ENCODE measurements at places on chromosomes 7 and 10.
A peak's percentile ranks its signal among the peaks of the same experiment; 100 is the strongest.

- DNase-seq: no peak
Observed at GRCh38 chr7:44977959-44978335, 868 bp downstream of the MYO1G start.

GRCh38 chr10:17590969-17591645, 26.1 kb downstream of the HACD1 start:
- DNase-seq: no peak

DNA sequence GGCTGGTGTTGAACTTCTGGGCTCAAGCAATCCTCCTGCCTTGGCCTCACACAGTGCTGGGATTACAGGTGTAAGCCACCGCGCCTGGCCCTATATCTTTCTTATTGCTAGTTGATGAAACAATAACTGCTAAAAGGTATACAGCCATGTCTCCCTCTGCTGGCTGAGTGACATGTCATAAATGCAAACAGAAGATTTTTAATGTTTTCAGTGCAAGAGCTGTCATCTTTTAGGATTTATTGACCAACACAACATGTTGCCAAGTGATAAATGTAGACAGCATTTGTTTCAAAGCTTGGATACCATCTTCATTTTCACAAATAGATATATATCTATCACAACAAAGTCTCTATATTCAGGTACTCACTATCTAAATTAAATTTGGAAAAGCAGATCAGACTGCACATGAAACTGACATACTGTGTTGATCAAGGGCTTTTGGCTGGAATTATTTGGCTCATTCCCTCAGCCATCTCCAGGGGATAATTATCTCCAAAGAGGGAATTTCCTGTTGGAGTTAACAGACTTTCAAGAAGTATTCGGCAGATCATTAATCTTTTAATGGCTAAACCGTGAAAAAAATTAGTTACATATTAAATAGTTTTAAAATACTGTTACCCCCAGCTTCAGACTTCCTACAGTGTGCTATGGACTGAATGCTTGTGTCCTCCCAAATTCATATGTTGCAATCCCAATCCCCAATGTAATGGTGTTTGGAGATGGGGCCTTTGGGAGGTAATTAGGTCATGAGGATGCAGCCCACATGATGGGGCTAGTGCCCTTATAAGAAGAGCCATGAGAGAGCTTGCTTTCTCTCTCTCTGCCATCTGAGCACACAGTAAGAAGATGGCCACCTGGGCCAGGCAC, 41.3 kb upstream of the SRPK2 start:
- DNase-seq: peak; percentile 42

DNA sequence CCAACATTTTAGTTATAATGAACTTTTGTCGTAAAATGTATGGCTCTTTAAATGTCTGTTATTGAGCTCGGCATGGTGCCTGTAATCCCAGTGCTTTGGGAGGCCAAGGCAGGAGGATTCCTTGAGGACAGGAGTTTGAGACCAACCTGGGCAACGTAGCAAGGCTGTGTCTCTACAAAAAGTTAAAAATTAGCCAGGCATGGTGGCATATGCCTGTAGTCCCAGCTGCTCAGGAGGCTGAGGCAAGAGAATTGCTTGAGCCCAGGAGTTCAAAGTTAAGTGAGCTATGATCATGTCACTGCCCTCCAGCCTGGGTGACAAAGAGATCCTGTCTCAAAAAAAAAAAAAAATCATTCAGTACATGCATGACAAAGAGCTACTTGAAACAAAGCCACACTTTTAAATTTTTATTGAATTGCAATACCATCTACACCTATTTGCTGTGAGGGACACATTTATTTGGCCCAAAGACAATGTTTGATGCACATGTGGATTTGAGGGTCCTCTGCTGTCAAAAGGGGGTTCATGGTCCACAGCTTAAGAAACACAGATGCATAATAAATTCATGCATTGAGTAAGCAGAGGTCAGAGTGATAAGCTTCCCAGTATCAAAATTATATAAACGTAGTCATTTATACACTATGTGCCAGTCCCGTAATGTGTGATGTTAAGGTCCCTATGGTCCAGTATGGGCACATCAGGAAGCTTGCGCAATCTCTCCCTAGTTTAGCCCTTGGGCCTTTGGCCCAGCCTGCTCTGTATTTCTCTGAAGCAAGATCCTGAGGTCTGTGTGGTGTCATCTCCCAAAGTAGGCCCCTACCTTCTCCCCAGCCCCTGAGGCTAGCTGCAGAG, 4.4 kb upstream of the MALSU1 start:
- DNase-seq: no peak

GRCh38 chr10:73095481-73096021, 1.1 kb downstream of the P4HA1 start:
- peak; percentile 10 for DNase-seq

DNA sequence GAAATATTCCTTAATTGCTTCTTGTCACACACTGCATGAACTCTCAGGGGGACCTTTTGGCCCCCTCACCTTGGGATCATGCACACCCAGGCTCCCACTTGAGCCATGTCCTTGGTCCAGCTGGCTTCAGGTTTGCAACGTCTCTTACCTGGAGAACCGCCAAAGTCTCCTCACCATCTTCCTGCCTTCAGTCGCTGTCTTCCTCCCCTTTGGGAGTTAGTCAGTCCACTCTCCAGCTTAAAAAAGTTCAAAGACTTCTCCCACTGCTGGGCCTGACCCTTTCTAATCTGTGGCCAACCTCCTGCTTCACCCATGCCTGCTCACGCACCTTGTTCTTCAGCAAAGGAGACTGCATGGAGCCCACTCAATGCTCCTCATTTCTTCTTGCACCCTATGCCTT, 82.6 kb upstream of the LRRC4 start:
- DNase-seq: no peak

- DNase-seq: no peak
Observed at GRCh38 chr10:109275960-109276359, 647.4 kb downstream of the XPNPEP1 start.

DNA sequence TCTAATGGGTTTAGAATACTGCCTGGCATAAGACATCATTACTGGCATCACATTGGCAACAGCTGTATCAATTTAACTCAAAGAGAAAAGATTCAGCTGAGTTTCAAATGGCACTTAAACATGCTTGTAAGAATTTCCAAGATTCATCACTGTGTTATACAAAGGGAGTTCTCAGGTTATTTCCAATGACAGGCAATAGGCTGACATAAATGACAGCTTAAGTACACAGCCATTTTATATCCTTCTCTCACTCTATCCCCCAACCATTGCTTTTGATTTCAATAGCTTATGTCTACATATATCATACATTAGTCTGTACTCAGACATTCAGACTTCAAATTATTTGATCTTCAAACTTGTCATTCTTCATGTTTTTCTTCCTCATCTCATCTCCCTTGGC, 45.5 kb upstream of the CABCOCO1 start:
- DNase-seq: no peak

DNA sequence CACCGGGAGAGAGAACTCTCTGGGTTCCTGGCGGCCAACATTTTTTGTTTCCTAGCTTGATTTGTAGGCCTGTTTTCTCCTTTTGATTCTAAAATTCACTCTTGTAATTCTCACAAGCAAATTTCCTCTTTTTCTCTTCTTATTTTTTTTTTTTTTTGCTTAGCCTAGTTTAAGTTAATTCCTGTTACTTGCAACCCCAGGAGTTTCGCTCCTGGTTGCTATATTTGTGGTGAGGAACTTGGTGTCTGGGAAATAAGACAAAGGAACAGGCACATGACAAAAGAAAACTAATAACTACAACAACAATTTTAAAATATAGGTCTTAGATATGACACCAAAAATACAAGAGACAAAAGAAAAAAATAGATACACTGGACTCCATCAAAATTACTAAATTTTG, 6.7 kb downstream of the AOAH start:
- no peak for DNase-seq

DNA sequence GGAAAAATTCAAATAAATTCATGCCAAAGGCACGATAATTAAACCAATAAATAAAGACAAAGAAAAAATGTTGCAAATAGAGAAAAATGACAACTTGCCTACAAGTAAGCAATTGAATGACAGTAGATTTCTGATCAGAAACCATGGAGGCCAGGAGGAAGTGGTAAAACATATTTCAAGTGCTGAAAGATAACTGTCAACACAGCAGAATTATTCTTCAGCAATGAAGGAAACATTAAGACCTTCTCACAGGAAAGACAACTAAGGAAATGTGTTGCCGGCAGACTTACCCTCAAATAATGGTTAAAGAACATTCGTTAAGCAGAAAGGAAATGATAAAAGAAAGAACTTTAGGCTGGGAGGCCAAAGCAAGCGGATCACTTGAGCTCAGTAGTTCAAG, 30.4 kb downstream of the RUNDC3B start:
- no peak for DNase-seq

DNA sequence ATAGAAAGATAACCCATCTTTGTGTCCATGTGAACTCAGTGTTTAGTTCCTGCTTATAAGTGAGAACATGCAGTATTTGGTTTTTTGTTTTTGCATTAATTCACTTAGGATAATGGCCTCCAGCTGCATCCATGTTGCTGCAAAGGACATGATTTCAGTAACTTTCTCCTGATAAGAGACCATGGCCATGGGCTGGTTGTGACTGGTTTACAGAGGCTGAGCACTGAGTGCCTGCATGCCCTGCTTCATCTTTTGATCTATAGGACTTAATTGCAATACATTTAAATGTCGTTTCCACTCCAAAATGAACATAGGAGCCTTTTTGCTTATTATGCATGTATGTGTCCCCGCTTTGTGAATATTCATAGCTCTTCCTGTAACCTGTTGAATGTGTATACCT, 101.3 kb upstream of the IGFBP3 start:
- DNase-seq: no peak

DNA sequence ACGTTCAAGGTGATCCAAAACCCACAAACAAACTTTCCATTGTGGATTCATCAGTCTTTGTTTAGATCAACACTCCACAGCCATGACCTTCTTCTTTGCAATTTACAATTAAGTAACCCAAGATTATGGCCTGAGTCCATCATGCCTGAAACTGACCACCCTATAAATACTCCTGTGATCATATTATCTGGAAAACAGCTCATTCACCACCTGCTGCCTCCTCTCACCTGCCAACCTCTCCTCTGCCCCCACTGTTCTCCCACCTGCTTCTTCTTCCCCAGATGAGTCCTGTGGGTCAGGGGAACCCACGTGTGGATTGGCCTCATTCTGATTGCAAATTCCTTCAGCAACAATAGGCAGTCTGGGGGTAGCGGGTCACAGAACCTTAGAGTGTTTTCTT, 81.4 kb downstream of the ABLIM1 start:
- DNase-seq: no peak

DNA sequence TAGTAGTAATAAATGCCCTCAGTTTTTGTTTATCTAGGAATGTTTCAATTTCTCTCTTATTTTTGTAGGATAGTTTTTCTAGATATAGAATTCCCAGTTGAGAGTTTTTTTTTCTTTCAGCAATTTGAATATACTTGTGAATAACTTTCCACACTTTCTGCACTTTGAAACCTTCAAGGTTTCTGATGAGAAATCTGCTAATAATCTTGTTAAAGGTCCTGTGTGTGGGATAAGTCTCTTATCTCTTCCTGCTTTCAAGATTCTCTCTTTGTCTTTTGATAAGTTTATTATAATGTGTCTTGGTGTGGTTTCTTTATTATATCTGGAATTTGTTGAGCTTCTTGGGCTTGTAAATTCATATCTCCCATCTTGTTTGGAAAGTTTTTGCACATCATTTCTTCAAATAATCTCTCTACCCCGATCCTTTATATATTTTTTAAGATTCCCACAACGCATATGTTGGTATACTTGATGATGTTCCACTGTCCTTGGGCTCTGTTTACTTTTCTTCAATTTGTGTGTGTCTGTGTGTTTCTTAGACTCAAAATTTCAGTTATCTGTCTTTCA, 103.5 kb downstream of the MKX start:
- no peak for DNase-seq

- no peak for DNase-seq
Observed at GRCh38 chr7:2165610-2166594, 66.8 kb downstream of the MAD1L1 start.

GRCh38 chr7:26372704-26373103, 81.0 kb downstream of the SNX10 start:
- no peak for DNase-seq

DNA sequence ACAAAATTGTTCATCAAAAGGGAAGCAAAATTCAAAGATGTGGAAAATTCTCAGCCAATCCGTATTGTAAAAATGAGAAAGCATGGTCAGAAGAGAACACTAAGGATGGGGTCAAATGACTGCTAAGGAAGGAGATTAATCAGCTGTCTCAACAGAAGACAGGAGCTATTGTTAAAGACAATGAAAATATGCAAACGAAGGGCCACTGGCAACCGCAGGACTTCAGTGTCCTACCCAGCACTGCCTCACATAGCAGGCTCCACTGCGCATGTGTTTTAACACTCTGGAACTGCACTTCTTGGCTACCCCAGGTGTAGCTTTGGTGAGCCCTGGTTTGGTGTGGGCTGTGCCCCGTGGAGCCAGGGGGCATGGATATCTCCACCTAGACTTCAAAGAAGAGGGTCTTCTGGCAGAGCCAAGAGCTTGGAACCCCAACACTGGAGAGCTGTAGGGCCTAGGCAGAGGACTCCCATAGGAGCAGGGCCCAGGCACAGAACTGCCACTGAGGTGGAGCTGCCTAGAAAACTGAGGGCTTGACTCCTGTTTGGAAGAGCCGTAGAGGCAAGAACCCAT, 176.2 kb upstream of the GDF10 start:
- DNase-seq: no peak

DNA sequence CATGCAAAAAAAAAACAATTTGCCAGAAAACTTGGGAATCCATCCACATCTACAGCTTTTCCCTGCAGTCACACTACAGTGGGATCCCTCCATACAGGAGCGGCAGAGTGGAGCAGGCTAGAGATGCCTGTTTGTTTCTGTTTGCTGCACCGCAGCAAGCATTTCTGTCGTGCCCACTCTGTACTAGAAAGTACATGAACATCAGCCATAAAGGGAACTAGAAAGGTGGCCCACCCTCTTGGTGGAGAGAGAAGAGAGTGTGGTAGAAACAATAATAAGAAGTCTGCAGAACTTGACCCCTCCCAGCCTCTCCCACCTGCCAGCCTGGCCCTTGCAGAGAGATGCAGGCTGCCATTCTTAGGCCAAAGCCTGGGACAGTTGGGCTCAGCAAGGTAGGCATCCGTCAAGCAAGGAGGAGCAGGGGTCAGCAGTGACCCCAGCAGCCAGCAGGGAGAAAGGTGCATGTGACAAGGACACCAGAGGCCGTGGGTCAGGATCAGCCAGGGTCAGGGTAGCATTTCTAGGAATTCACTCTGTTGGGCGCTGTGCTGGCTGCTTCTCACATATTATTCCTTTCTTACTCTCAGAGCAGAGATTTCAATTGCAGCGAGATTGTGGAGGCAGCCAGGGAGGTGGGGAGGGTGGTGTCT, 171.8 kb downstream of the EGFR start:
- DNase-seq: no peak

All from activated T-cell treated with anti-CD3 and anti-CD28 coated beads, Interleukin-2, amount 50 U/mL, for 4 hours (primary cell).